ENCODE measurements at places on chromosomes 11 and 22.

- DNase-seq: no peak
Measured at GRCh38 chr22:49599691-49600455, 227.8 kb downstream of the BRD1 start.

- DNase-seq: no peak
Measured at GRCh38 chr11:30935861-30936260, 349.7 kb upstream of the MPPED2 start.

DNA sequence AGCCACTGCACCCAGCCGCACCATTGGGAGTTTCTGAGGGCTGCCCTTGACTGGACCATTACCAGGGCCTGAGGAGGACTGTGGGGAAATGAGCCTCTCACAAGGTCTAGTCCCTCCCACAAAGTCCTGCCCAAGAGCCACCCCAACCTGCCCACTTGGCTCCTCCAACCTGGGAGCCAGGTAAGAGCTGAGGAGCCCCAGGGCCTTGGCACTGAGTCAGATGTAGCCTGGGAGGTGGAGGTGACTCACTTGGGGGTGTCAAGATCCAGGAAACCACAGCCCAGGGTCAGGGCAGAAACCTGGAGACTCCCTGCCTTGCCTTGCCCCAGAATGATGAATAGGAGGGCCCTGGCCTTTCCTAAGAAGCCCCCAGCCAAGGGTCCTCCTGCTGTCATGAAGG, 25.8 kb upstream of the P2RY2 start:
- DNase-seq: no peak

- DNase-seq: no peak
Measured at GRCh38 chr11:68002938-68003845, 705 bp downstream of the UNC93B1 start.

DNA sequence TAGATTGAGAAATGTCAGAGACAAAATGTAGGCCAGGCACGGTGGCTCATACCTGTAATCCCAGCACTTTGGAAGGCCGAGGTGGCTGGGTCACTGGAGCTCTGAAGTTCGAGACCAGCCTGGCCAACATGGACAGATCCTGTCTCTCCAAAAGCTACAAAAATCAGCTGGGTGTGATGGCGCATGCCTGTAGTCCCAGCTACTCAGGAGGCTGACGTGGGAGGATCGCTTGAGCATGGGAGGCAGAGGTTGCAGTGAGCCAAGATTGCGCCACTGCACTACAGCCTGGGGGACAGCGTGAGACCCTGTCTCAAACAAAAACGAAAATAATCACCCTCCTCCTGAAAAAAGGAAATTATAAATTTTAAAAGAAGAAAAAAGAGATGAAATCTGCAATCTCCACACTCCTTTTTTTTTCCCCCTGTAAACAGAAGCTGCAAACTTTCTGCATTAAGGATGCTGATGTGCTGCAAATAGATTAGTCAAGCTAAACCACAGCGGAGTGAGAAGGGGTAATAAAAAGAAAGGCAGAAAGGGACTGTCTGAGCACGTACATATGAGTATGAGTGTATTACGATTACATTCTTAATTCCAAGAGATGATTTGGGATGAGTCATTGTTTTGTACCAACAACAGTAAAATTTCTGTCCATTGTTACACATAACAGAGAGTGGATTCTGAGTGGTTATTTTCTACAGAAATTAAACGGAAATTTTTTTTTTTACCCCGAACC, 87.3 kb downstream of the SIK3 start:
- peak; percentile 51 for DNase-seq

DNA sequence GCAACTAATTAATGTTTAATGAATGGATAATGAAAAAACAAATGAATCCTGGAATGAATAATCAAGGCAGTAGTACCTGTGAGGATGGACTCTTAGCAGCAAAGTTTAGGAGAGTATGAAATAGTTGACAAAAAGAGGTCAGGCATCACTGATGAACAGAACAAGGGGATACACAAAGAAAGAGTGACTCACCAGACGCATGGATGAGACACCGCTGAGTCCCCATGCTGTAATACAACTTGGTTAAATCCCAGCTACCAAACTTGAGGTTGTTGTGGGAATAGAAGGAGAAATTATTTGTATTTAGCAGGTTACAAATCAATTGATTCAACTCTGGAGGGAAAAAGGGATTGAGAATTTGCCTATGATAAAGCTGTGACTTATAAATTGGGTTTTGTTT, 976.9 kb upstream of the TENM4 start:
- no peak for DNase-seq

DNA sequence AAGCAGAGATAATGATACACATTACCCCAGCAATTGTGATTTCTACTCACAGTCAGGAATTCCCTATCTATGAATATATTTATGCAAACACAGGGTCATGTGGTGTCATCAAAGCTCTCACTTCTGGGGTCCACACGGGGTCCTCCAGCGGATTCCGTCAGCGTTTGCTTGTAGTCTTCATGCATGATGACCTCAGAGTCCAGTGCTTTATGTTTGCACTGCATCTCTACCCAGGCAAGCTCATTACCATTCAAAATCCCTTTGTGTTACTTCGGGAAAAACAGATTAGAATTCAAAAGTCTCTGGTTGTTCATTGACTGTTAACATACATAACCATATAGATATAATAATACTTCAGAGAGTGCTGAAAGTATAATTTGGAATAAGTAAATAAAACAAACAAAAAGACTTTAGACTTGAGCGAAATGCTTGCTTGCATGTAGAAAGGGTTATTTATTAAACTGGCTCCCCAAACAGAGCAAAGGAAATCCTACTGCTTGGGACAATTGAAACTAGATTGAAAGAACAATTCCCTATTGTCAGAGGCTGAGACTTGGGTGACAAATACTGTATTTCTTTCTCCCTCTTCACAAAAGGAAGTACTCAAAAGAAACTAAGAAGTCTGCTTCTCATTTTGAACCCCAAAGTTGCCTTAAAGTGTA, 423.1 kb downstream of the ETS1 start:
- no peak for DNase-seq

GRCh38 chr11:46489656-46490560, 98.3 kb upstream of the CHRM4 start:
- DNase-seq: no peak

- DNase-seq: no peak
Measured at GRCh38 chr11:119019996-119020395, 1.4 kb downstream of the TRAPPC4 start.

- no peak for DNase-seq
Measured at GRCh38 chr11:9219115-9219514, 46.0 kb downstream of the DENND5A start.

- DNase-seq: no peak
Measured at GRCh38 chr11:7656704-7657103, 16.6 kb downstream of the CYB5R2 start.

DNA sequence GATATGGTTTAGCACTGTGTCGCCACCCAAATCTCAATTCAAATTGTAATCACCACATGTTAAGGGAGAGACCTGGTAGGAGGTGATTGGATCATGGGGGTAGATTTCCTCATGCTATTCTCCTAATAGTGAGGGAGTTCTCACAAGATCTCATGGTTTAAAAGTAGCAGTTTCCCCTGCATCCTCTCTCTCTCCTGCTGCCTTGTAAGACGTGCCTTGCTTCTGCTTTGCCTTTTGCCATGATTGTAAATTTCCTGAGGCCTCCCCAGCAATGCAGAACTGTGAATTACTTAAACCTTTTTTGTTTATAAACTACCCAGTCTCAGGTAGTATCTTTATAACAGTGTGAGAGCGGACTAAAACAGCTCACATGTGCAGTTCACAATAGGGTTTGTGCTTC, 1668.7 kb upstream of the RAG2 start:
- DNase-seq: no peak

- DNase-seq: no peak
Measured at GRCh38 chr11:15536438-15536837, 421.7 kb downstream of the INSC start.

- no peak for DNase-seq
Measured at GRCh38 chr11:72005347-72006260, 6.9 kb downstream of the IL18BP start.

DNA sequence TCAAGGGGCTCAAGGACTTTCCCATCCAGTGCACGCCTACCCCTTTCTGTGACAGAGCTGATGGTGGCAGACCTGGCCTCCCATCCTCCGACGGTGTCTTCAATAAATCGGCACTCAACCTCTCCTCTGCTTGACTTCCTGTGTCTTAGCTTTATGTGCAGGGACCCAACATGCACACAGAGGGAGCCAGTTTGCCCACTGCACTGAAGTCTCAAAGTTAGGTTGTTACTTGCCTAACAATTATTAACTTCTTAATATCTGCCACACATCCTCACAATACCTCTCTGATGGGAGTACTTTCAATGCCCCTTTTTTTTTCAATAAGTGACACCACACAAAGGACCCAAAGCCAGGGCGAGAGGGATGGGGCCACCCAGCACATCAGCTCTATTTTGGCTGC, 3.6 kb downstream of the IZUMO1R start:
- DNase-seq: no peak

All from HS-27A (cell line).